ENCODE measurements at places on chromosomes 1 and 21.

DNA sequence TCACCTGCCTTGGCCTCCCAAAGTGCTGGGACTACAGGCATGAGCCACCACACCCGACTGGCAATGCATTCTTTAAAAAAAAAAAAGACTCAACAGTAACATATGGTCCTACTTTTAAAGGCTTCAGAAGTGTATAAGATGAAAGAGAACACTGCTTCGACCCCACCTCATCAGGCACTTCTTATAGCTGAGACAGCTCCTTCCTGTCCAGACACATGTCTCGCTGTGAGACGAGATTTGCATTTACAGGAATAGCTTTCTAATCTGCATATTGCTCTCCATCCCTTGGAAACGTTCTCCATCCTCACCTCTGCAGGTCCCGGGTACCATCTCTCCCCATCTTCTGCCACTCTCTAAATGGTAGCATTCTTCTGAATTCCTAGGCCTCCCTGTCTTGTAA is 6.7 kb downstream of the AZIN2 start:
- DNase-seq = no peak

DNA sequence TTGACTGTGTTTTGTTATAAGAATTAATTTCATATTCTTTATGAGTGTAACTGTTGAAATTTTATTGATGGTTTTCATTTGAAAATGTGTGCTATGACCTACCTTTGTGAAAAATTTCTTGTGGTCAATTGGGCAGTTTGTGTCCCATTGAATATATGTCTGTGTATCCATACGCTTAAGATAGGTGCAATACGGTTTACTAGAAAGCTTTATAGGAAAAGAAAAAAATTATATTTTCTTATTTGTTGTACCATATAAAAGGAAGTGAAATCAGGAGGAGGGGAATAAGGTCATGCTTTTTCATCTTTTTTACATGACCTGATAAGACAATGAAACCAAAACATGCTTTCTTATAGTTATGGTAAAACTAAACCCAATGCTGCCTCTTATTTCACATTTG is 807.7 kb downstream of the USP25 start:
- no peak for DNase-seq

GRCh38 chr1:36367798-36368197 is 17.9 kb downstream of the STK40 start:
- no peak for DNase-seq

DNA sequence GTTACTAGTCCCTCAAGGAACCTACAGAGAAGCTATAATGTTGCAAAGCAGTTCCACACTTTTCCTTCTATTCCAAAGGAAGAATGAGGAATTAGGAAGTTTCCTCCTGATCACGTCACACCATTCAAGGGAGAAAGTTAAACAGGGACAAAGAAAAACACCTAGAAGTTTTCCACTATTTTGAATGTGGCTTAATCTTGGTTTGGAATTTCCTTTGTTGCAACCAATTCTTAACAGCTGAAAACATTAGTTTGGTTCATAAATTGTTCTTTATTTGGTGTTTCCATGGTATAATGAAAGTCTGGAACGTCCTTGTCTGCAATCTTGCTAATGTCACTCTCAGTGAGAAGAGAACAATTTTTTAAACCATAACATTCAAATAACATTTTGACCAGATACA is 8.4 kb downstream of the MNDA start:
- DNase-seq = no peak

GRCh38 chr21:32534113-32534512 is 51.2 kb downstream of the TCP10L start:
- DNase-seq = no peak

- DNase-seq = no peak
These were observed 26.9 kb upstream of the RGL1 start for GRCh38 chr1:183778045-183778444.

DNA sequence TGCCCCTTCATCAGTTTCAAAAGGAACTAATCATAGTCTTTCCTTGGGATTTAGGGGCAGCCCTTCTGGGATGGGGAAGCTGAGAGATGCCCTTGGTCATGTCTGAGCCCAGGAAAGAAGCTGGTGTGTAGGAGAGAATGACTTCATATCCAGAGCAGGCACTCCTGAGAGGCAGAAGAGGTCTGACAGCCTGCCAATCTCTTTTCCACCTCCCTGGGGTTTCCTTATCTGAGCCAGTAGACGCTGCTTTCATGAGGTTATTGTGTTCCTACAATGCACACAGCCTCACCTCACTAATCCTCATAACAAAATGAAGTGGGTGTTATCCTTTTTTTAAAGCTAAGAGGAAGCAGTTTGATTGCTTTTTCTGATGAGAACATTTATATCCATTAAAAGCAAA is 14.1 kb downstream of the ROR1 start:
- no peak for DNase-seq

DNA sequence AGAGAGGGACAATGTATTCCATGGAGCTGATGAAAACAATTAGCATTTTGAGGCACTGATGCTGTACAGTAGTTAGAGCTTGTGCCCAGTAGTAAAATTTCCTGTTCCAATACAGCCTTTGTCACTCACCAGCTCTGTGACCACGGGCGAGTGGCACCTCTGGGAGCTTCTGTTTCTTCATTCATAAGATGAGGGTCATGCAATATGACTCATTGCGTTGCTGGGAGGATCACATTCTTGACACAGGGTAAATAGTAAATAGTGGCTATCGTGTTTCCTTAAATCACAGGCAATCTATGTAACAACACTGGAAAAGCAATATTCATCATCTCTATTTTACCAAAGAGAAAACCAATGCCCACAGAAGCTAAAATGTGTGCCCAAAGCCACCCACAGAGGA is 4.5 kb upstream of the LRRC52 start:
- DNase-seq = no peak

DNA sequence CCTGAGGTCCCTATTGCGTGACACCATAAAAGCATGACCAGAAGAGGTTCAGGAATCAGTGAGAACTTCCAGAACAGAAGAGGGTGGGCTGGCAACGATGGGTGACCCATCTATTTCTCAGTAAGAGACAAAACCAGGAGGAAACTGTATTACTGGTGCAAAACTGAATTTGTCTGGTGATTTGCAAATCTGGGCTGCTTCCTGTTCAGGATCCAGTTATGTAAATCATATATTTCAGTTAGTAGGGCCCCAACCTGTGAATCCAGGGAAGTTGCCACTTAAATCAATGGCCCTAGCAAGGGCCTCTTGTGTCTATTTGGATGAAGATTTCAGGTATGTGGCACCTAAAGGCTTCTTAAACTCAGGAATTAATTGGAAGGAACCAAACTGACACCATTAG is 23.1 kb upstream of the SMAP2 start:
- DNase-seq = no peak

DNA sequence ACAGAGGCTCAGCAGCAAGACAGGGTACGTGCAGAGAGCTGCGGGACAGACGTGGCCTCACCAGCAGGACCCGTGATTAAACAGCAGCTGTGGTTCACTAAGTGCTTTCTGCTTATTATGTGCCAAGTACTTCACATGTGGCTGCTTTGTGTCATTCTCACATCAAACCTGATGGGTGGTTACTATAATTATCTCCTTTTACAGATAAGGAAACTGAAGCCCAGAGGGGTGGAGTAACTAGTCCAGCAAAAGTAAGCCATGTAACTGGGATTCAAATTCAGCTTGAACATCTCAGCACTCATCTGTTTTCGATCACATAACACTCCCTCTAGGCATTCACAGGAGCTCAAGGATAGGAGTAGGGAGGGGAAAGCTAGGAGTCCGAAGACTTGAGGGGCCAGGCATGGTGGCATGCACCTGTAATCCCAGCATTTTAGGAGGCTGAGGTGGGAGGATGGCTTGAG is 50.8 kb upstream of the CLIC4 start:
- DNase-seq = no peak

GRCh38 chr21:42061195-42061985 is 9.7 kb upstream of the UMODL1 start:
- DNase-seq = no peak

GRCh38 chr1:226952118-226952441 is 12.0 kb downstream of the COQ8A start:
- no peak for DNase-seq

- DNase-seq = no peak
These were observed 274.5 kb upstream of the BRINP3 start for GRCh38 chr1:190752131-190752530.

- peak; percentile 84 for DNase-seq
These were observed 9.7 kb downstream of the ZMPSTE24 start for GRCh38 chr1:40267767-40268187.

GRCh38 chr1:23868557-23869016 is 497 bp upstream of the FUCA1 start:
- no peak for DNase-seq

DNA sequence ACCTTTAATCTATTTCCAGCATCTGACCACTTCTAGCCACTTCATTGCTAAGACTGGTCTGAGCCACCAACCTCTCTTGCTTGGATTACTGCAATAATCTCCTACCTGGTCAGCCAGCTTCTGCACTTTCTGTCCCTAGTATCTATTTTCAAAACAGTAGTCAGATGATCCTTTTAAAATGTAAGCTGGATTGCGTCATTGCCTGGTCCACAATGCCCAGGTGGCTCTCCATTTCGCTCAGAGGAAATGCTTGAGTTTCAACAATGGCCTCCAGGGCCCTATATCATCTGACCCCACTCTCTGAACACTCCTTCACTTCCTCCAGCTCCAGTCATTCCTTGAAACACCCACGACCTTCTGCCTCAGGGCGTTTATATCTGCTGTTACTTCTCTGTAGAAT is 2.3 kb downstream of the FYB2 start:
- no peak for DNase-seq

GRCh38 chr1:117209094-117209493 is 1.6 kb downstream of the VTCN1 start:
- DNase-seq = no peak

- DNase-seq = no peak
These were observed 5.7 kb upstream of the PPM1J start for GRCh38 chr1:112720800-112721199.

DNA sequence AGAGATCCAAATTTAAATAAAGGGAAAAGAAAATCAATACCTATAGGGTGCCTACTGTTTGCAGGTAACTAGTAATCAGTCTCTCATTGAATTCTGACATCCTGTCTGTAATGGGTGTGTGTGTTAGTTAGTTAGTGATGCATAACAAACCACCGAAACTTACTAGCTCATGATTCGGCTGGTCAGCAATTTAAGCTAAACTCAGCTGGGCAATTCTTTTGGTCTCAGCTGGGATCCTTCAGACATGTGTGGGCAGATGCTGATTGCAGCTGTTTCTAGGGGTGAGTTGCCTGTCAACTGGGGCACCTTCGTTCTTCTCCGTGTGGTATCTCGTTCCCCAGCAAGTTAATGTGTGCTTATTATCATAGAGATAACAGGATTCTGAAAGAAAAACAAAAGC is 40.2 kb upstream of the ZNF124 start:
- no peak for DNase-seq

GRCh38 chr1:53620061-53620855 is 118.7 kb downstream of the GLIS1 start:
- no peak for DNase-seq

- no peak for DNase-seq
These were observed 16.1 kb upstream of the RBBP5 start for GRCh38 chr1:205137901-205138300.

GRCh38 chr1:152190589-152190988 is 31.6 kb upstream of the RPTN start:
- DNase-seq = no peak

- no peak for DNase-seq
These were observed 40.8 kb downstream of the CFAP74 start for GRCh38 chr1:1962752-1963151.

- DNase-seq = peak; percentile 27
These were observed 33.4 kb downstream of the RGS7 start for GRCh38 chr1:241323514-241324195.

GRCh38 chr1:30773722-30774358 is 16.3 kb upstream of the LAPTM5 start:
- DNase-seq = no peak

DNA sequence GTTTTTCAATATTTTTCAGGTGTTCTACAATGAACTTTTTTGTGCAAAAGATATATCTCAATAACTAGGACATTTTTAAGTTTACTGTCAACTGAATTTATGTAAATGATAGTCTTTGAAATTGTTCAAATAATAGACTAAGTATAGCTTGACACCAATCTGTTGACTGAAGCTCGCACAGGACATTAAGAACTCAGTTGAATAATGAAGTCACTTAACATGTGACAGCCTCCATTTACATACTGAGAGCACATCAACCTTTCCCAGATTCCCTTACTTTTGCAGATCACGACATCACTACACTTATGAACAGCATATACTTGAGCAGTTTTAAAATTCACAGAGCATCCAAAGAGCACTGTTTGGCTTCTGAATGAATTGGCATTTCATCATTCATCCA is 268.2 kb downstream of the LRRC7 start:
- no peak for DNase-seq

GRCh38 chr1:204376919-204377799 is 17.4 kb upstream of the PLEKHA6 start:
- DNase-seq = no peak

- DNase-seq = no peak
These were observed 127.3 kb upstream of the KIAA0040 start for GRCh38 chr1:175319912-175320230.

DNA sequence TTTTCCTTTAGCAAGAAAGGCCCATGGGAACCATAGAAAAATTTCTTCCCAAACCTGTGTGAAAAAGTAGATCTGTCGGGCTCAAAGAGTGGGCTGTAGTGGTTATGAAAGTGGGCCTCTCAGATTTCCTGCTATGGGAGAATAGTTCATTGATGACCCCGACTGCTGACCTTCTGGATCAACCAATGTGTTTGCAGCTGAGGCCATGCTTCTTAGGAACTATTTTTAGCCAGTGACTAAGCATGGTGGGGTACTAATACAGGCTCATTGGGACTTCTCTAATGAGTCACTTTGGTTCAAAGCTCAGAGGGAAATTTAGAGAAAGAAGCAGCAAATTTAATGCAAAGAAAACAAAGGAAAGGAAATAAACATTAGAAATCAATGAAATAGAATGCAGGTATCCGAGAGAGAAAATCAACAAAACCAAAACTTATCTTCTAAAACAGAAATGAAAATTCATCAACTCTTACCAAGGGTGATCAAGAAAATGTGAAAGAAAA is 12.6 kb upstream of the PSMA5 start:
- peak; percentile 73 for DNase-seq

DNA sequence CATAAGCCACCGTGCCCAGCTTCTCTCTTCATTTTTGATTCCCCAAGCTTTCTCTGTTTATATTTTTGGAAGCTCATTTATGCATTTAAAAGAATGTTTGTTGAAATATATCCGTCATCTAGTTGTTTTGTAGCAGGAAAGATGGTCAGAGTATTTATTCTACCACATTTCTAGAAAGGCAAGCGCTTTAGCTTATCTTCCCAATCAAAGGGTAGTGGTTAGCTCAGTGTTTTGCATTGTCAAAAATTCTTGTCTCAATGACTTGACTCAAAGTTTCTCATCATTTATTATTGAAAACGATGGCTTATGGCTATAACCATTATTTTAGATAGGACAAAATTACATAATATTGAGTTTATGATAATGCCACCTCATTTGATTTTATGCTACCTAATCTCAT is 116.1 kb upstream of the ZP4 start:
- DNase-seq = no peak

GRCh38 chr1:168719306-168720111 is 9.5 kb downstream of the DPT start:
- no peak for DNase-seq
